Tibial nerve (tissue), 4 donors: ENCODE measurements at places on chromosomes 2 and 18.

DNA sequence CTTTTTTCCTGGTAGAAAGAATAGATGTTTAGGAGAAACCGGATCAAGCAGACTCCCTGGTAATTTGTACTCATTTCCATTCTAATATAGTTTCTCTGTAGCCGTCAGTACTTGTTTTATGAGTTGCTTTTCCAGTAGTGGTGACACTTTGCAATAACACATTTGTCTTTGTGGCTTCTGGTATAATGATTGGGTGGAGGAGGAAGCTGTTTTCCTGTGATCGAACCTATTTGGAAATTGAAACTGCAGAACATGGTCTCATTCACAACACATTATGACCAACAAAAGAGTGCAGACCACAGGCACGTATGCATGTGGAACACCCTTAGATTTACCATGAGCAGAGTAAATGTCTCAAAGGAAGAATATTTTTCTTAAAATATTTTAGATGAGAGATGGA lies 7.6 kb upstream of the SERPINB12 start:
- no peak for DNase-seq

DNA sequence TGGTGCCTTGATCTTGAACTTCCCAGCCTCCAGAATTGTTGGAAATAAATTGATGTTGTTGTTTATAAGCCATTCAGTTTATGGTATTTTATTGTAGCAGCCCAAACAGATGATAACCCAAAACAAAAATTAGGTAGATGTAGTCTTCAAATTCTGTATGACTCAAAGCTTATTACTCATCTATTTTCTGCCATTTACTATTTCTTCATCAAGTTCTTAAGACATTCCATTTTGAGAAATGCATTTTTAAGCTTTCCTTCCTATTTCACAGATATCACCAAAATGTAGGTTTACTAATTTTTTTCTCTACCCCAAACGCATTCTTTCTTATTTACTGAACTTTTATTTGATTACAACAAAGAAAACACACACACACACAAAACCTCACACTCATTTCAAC lies 148.2 kb downstream of the RND3 start:
- no peak for DNase-seq

- DNase-seq = no peak
Measured at GRCh38 chr2:67032076-67032475, 365.1 kb upstream of the ETAA1 start.

GRCh38 chr2:8679827-8680731 lies 1.8 kb upstream of the ID2 start:
- peak; percentile 31 for DNase-seq

- DNase-seq = no peak
Measured at GRCh38 chr2:137862651-137863050, 101.6 kb upstream of the HNMT start.

- DNase-seq = no peak
Measured at GRCh38 chr2:96397756-96398530, 62.4 kb downstream of the NCAPH start.

DNA sequence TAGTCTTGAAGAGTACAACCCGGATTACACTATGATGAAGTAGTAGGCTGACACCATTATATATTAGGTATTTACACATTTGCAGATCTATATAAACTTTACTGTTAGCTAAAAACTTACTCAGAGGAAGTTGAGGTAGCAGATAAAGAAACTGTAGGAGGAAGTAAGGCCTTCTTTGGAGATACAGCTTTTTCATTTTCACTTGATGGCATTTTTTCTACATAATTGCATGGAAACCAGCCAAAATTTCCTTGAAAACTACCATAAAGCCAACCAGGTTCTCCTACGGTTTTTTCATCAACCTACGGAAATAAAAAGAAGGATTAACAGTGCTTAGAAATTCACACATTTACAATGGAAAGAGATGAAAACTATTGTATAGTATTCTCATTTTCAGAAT lies 86.6 kb downstream of the FAM228A start:
- no peak for DNase-seq

DNA sequence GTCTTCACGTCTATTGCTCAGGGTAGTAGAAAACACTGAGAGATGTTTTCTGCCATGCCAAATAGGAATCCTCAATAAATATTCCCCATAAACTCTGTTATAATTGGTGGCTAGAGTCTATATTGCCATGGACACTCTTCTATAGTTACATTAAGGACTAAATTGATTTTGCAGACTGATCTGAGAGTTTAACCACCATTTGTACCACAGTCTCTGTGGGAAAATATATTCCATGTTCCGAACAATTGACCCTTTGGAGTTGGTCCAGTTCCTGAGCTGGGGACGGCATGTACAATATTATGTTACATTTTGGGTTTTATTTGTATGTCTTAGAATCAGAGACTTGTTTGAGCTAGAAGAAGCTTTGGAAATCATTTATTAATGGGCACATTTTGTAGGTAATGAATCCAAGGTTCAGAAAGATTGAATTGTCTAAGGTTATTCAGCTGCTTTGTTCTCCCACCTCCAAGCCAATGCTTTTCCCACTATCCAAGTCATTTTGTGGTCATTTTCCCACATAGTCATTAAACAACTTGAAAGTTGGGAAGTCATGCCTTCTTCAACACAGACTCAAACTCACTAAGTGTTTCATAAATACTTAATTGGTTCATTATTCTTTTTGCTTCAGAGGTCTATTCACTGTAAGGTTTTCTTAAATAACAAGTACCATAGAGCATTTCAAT lies 5.1 kb upstream of the PPP1CB start:
- DNase-seq = no peak

GRCh38 chr2:96867756-96868554 lies 1.9 kb downstream of the SEMA4C start:
- no peak for DNase-seq

- DNase-seq = peak; percentile 76
Measured at GRCh38 chr18:3281456-3282400, 19.8 kb downstream of the MYL12B start.

GRCh38 chr2:191643429-191643828 lies 34.5 kb upstream of the NABP1 start:
- DNase-seq = no peak

DNA sequence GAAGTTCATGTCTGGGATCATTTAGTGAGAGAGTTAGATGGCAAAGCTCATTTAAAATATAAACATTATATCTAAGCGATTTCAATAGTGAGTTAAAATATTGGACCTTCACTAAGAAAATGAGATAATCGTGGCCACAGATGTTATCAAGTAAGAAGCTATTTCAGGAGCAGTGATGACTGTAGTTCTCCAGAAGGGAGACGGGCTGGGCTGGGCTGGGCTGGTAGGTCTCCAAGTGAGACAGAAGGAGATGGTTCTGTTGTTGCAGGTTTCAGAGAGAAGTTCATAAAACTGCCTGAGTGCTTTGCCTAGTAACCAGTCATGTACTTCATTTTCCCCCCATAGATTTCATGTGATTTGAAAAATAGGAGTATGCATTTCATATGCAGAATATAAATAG lies 130.1 kb upstream of the DAPL1 start:
- no peak for DNase-seq

GRCh38 chr2:100879296-100879695 lies 59.4 kb downstream of the NPAS2 start:
- DNase-seq = no peak

DNA sequence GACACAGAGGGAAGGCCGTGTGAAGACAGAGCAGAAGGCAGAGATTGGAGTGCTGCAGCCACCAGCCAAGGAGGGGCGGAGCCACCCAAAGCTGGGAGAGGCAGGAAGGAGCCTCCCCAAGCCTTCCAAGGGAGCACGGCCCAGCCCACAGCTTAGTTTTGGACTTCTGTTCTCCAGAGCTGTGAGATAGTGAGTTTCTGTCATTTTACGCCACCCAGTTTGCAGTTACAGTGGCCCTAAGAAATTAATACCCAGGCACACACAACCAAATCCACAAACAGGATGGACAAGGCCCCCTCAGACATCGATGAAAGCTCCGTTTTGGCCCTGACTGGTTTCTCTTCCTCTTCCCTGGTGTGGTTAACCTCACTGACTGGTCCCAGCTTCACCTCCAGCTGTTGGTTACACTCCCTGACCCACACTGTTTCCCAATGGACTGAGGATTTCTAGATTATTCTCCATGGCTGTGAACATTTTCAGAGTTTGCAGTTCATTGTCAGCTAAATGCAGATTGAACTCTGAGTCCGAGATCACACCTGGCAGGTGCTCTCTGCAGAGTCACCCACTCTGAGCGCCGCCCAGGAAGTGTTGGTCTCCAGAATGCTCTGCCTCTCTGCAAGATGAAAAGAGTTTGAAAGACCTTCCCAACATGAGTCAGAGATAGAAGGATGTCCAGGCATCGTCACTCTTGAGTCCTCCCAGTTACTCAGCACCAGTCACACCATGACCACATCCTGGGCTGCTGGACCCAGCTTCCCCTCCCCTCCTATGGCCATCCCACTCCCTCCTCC lies 100.2 kb downstream of the TWIST2 start:
- peak; percentile 33 for DNase-seq

DNA sequence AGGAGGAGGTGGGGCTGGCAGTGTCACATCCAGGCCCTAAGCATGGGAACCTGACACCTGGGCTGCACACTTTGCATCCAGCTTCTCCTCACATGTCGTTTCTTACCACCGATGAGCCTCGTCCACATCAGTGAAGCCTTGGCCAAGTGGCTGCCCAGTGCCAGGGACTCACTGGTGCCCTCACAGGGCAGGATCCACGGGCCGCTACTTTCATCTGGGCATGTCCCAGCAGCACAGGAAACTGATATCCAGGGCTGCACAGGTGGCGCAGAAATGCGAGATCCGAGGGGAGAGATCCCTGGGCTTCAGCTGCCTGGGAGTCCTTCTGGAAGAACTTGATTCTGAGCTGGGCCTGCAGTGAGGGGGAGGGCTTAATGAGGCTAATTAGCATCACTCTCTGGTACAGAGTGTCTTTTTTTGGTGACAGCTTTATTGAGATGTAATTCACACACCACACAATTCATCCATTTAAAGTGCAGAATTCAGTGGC lies 291.6 kb upstream of the HDAC4 start:
- no peak for DNase-seq

GRCh38 chr2:44980751-44981713 lies 28.2 kb downstream of the SIX2 start:
- DNase-seq = no peak

- DNase-seq = no peak
Measured at GRCh38 chr2:111053825-111054515, 66.7 kb upstream of the BCL2L11 start.

DNA sequence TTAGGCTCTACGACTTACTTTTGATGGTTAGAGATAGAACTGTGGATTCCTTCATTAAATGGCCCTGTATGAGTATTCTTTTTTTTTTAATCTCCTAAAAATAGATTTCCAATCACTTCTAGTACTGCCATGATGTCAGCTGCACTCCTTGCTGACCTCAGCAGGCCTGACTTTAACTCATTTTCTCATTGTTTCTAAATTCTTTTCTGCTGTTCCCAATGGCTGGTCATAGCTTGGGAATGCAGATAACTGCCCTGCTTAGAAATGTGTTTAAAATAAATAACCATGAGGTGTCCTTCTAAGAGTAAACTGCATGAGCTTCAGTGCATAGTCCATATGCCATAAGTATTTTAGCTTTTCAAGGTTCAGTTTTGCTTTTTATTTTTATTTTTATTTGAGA lies 15.7 kb downstream of the CCDC85A start:
- no peak for DNase-seq

- no peak for DNase-seq
Measured at GRCh38 chr2:48954311-48954710, 198.8 kb upstream of the LHCGR start.

DNA sequence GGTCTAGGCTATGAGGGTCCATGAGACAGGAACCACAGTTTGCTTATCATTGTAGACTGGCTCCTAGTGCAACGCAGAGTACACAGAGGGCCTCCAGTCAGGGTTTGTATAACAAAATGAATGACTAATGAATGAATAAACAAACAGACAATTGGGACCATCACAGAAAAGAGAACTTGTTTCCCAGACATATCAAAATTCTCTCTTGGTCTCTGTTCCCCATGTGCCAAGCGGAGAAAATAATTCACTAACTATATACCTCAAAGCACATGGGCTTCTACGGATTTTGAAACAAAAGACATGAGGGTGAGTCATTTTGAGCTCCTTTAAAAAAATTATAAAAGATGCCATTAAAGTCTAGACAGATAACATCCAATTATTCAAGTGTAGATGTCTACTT lies 28.0 kb downstream of the INO80C start:
- no peak for DNase-seq

DNA sequence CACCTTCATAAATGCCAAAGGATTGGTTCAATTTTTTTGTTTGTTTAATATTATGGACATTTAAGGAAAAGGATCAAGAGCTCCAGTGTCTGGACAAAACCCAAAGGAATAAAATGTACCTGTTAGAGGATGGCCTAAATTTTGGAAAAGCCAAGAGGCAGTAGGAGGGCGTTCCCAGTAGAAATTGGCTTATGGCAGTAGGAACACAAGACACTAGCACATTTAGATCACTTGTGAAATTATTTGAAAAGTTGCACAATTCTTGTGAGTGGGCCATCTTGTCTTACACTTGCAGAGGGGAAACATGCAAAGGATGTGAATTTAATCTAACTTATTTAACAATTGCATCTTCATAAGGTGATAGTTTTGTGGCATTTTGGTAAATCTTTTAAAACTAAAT lies 3.2 kb downstream of the BZW1 start:
- DNase-seq = peak; percentile 40

DNA sequence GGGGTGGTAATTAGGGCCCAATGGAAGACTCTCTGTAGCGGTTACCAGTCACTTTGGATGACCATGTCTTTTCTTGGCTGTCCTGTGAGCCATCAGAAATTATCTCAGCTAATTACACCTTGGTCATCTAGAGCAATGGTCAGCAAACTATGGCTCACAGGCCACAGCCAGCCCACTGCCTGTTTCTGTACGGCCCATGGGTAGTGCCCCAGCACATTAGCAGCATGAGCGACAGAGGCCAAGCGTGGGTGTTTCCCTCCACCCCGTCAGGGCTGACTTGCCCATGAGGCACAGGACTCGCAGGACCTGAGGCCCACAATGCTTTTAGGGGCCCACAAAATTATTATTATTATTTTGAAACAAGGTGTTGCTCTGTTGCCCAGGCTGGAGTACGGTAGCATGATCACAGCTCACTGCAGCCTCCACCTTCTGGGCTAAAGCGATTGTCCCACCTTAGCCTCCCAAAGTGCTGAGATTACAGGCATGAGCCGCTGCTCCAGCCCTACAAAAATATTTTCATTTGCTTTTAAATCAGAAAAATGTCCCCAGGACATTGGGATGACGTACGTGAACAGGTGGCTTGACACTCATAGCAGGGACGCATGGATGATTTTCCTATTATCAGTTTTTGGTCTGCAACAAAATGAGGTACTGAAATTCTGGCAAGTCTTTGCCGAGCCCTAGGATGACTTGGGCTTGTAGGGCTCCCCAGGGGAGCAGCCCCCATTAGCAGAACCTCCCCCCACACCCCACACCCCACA lies 29.3 kb upstream of the CEP68 start:
- DNase-seq = no peak

GRCh38 chr18:79735071-79735980 lies 55.7 kb downstream of the CTDP1 start:
- DNase-seq = no peak

- no peak for DNase-seq
Measured at GRCh38 chr18:50791599-50792438, 28.0 kb downstream of the MRO start.
